ENCODE measurements at places on chromosomes 3 and 15.

- no peak for DNase-seq
These were observed 11.2 kb upstream of the MST1R start for GRCh38 chr3:49914906-49915305.

DNA sequence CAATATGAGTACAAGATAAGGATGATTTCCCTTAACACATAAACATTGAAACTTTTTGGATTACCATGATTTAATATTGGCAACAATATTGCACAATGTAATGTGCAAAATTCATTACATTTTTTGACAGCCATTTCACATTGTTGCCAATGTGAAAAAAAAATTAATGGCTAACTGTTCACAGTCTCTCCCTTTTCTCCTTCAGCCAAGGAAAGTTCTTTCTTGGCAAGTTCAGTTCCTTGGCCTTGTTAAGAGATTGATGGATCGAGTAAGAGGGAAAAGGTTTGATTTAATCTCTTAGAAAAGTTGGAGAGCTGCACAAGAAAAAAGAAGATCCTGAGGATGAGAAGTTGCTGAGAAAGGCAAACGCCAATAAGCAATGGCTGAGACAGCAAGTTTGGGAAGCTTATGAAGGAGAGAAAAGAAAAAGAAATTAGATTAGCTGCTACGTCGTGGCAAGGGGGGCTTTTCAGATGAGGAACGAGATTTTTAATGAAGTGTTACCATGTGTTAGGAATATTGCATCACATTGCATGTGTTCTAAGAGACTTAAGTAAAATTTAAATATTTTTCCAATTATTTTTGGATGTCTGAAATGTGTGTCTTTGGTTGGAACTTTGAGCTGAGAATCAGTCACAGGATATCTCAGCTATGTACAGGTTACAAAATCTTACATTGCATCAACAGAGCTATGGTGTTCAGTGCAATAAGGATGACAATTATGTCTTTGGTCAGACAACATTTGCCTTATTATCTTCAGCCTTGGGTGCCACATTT lies 61.4 kb upstream of the ZNF280D start:
- DNase-seq, result no peak

GRCh38 chr3:52372822-52373504 lies 56.8 kb downstream of the DNAH1 start:
- DNase-seq, result no peak

- no peak for DNase-seq
These were observed 26.6 kb downstream of the SEMA7A start for GRCh38 chr15:74406992-74407705.

GRCh38 chr3:136645915-136646314 lies 106.3 kb downstream of the STAG1 start:
- DNase-seq, result no peak

- DNase-seq, result no peak
These were observed 100.1 kb upstream of the PLSCR5 start for GRCh38 chr3:146705225-146705624.

- DNase-seq, result peak; percentile 37
These were observed 26.2 kb downstream of the POLR2M start for GRCh38 chr15:57732526-57733331.

DNA sequence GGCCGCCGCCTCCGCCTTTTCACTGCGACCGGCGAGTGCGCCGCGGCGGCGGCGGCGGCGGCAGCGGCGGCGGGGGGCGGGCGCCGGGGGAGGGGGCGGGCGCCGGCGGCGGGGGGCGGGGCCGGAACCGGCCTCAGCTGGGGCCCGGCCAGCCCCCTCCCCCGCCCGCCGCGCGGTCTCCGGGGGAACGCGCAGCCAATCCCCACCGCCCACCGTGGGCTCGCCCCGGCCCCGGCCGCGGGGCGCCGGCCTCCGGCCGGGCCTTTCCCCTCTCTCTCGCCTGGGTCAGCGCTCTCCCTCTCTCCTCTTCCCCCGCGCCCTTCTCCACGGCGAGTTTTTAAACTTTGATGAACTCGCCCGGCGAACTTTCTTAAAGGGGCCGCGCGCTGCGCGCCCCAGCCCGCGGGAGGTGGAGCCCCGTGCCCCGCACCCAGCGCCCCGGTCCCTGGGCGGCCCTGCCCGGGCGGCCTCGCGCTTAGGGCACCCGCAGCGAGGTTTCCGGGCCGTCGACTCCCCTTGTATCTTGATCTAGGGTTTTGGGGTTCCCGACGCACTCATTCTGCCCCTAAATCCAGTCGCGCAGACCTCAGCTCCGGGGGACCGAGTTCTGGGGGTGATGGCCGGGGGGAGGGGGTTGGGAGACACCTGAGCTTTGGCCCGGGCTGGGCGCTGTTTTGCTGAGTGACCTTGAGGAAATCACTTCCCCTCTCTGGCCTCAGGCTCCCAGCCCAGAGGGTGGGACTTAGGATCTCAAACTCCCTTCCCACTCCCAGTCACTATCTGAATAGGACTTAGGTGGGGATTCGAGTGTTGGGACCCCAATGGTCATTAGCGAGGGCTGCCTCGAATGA lies at the start of gene RBPMS2:
Gene RBPMS2, minus strand, starts transcription at position 39 of the 851 bp plus-strand sequence. CDS start 270 bp downstream, outside the sequence.
- DNase-seq, result no peak

- DNase-seq, result no peak
These were observed 246.4 kb upstream of the LRIG1 start for GRCh38 chr3:66747261-66747660.

- DNase-seq, result no peak
These were observed 85.4 kb downstream of the MAGI1 start for GRCh38 chr3:65953301-65953812.

DNA sequence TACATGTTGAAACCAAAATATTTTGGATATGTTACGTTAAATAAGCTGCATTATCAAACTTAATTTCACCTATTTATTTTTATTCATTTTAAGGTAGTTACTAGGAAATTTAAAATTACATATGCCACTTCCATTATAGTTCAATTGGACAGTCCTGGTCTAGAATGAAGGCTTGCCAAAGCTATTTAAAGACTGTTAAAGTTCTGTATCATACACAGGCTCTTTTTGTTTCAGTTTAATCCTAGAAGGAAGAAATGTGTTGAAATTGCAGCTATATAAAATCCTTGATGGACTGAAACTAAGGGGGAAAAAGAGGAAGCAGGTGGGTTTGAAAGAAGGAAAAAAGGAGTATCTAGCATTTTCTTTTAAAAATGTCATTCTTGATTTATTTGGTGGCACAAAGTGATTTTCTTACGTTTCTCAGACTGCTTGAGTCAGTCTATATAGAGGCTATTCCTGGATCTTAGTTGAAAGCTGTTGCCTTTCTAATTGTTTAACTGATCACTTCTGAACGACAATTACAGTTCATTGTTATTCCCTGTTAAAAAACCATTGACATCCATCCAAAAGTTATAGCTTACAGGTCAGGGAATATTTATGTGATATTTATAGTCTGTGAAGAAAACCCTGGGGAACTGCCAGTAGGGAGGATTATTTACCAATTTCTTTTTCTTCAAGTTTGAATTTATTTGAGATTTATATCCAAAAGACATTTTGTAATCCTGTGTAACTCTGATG lies 195.0 kb downstream of the RORA start:
- no peak for DNase-seq

DNA sequence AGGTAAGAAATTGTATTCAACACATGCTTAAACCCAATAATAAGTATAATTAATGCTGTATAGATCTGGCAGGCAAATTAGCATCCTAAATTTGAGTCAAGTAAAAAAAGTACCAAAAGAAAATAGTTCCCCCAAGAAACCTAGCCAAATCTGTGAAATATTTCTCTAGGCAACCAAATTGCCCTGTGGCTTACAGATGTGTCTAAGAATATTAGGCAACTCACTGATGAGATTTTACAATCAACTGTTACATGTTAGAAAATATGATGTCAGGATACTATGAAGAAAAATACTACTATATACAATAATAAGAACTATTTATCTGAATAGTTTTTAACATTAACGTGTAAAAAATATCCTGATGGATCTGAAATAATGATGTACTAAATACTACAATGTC lies 397.1 kb downstream of the TIGIT start:
- no peak for DNase-seq

- DNase-seq, result no peak
These were observed 403.1 kb upstream of the TGFBR2 start for GRCh38 chr3:30203301-30203700.

GRCh38 chr15:44711743-44712345 lies 527 bp downstream of the B2M start:
- no peak for DNase-seq

DNA sequence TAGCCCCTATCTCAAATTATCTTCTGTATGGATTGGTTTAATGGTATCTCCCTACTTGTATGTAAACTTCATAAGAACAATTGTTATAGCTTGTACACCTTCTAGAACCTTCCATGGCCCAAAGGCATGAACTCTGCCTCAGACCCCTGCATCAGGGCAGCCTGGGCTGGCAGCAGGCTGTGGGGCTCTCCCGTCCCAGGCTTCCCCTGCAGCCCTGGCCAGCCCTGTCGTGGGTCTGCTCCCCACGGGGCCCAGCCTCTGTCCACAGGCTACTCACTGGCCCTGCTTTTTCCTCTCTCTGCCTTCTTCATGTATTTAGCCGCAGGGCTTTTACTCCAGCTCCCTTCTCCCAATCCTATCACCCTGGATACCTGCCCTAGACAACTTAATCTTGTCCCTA lies 4.4 kb downstream of the SCN5A start:
- DNase-seq, result no peak

GRCh38 chr15:63112871-63113270 lies 8.8 kb upstream of the LACTB start:
- no peak for DNase-seq

DNA sequence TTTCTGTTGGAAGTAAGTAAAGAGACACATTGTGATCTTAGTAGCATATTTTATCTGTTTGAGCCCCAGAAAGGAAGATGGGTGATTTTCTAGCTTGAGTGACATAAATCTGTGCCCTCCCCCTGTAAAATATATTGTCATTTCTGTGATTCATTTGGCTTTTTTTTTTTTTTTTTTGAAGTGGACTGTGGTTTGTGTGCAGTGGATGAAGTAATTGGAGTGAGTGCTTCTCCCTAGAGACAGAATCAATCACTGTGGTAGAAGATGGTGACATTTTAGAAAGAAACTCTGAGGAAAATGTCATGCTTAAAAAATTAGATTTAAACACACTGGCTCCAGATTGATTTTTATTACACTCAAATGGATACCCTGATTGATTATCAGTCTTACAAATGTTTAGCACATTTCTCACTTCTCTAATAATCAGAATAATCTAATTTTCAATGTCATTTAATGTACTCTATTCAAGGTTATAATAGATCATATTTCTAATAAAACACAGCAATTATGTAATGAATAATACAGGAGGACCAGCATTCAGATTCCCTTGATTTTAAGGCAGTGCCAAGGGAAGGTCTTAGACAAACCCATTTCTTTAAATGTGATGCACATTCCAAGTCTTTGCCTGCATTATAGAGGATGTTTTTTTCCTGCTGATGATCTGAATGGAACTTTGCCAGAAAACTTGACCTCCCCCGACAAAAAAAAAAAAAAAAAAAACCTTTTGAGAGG lies 116.6 kb downstream of the TOP2B start:
- no peak for DNase-seq

- DNase-seq, result no peak
These were observed 849.8 kb downstream of the NSUN3 start for GRCh38 chr3:94912656-94913055.

- no peak for DNase-seq
These were observed 17.9 kb upstream of the RPP14 start for GRCh38 chr3:58288011-58288728.

DNA sequence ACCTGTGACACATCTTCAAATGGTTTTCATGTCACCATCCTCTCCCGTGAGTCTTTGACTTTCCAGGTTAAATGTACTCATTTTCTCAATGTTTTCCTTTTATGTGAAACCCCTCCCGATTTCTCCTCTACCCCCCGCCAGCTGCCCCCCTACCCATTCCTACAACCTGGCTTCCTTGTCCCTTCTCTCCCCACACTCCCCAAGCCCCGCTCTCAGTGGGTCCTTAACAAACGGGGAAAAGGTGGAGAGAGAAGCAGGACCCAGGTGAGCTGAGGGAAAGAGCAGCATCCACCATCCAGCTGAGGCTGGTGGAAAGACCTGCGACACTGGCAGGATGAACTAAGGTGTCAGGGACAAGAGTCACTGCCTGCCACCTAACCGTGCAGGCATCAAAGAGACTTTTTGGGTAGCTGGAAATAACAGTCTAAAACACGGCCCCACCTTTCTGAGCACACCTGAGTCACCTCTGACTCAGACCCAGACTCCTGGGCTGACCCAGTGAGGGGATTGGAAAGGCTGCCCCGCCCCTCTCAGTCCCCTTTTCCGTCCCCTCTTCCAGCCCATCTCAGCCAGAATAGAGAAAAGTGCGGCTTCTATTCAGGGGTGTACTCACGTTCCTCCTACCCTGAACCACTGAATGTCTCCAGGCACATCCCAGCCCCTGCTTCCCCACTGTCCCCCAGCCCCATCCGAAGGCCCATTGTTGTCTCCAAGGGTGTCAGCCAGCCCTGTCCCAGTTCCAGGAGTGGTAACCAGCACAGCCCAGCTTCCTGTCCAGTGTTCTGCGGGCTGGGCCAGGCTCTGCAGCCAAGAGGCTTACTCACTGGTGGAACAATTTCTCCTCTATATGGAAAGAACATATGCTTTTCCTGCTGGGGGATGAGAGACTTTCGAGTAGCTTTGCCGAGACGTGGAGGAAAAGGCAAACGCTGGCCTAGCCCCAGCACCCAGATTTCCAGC lies 20.4 kb downstream of the ISG20 start:
- DNase-seq, result no peak

- no peak for DNase-seq
These were observed 375 bp upstream of the MYZAP start for GRCh38 chr15:57591237-57591821.

DNA sequence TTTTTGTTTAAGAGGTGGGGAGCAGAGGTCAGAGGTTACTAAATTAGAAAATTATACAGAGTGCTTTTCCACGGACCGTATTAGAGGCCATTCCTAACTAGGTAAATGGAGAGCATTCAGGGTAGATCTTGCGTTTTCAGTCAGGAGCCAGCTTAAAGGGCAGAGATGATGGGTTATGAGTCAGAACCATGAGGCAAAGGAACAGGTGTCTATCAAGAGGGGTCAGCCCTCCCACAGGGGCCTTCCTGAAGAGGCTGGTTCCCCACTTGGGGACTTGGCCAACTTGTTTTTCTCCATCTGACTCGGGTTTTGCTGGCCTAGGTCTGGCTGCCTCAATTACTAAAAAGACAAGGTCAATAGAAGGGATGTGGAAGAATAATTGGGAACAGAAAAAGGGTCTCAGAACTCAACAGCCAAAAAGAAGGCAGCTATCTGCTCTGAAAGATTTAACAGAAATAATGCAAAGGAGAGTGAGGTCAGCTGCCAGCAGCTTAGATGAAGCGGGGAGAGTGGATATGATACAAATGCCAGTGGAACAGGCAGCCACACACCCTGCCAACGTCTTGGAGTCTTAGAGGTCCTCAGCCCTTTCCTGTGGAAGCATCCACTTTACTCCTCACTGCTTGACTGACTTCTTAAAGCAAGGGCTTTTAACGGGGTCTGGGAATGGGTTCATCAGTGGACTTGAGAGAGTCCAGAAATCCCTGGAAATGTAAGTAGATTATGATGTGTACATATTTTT lies 17.6 kb downstream of the MTMR14 start:
- no peak for DNase-seq

GRCh38 chr3:55686426-55687254 lies 199.5 kb upstream of the WNT5A start:
- no peak for DNase-seq

Data from stimulated activated CD4-positive, alpha-beta T cell treated with anti-CD3 and anti-CD28 coated beads, Interleukin-4, amount 100 ng/mL, for 48 hours (primary cell).